ENCODE measurements at places on chromosomes 13 and 19.

- DNase-seq = no peak
Measured at GRCh38 chr13:48505597-48506091, 27.2 kb downstream of the RCBTB2 start.

GRCh38 chr19:30221176-30221575, 151.0 kb upstream of the ZNF536 start:
- no peak for DNase-seq

- no peak for DNase-seq
Measured at GRCh38 chr19:51101171-51101865, 6.9 kb downstream of the CTU1 start.

- DNase-seq = no peak
Measured at GRCh38 chr13:43911278-43911677, 31.6 kb downstream of the LACC1 start.

DNA sequence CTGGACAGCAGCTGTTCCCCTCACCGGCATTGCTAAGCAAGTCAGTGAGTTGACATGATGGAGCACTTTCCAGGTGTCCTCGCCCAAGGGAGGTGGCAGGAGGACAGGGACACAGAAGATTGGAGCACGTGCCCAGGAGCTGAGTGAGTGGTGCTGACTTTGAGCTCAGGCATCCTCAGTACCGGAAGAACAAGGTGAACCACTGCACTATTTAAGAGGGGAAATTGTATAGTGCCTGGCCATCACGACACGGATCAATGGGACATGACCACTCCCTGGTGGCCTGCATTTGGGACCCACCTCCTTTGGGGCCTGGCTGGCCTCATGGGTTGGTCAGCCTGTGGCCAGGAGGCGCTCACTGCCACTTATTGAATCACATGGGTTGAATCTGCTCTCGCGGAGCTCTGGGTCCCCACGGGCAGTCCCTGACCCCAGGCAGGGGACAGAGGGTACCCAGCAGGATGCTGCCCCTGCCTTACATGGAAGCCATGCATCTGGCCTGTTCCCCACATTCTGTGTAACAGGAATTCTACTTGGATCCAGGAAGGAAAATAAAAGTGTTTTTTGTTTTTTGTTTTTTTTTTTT, 206.9 kb upstream of the ZNF536 start:
- no peak for DNase-seq

DNA sequence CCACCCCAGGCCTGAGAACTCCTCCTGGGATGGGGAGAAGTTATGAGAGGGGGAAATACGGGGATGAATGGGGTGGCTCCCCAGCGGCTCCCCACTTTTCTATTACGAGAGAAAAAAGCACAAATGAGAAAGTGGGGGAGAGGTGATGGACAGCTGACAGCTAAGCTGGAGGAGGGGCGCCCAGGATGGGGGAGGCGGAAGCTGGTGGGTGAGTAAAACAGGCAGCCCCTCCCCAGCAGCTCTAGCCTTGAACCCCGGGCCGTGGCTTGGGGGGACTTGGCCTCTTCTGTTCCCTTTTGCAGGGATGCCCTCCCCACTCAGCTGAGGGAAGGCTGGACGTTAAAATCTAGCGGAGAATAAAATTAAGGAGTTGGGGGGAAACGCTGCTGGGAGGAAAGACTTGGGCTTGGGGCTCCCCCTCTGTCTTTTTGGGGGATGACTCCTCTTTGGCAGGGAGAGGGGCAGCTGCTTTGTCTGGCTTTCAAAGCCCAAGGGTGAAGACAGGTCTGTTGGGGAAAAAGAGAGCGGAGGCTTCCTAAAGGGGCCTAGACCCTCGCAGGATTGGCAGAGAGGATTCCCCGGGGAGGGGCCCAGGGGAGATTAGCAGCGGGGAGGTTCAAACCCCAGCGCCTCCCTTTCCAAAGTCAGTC, 1.4 kb upstream of the SAMD1 start:
- no peak for DNase-seq

- DNase-seq = no peak
Measured at GRCh38 chr19:2391118-2391725, 31.2 kb downstream of the TMPRSS9 start.

All from NCI-H524 treated with DMSO at 0.1 percent for 48 hours (cell line).